ENCODE measurements at places on chromosomes 13 and 19.

DNA sequence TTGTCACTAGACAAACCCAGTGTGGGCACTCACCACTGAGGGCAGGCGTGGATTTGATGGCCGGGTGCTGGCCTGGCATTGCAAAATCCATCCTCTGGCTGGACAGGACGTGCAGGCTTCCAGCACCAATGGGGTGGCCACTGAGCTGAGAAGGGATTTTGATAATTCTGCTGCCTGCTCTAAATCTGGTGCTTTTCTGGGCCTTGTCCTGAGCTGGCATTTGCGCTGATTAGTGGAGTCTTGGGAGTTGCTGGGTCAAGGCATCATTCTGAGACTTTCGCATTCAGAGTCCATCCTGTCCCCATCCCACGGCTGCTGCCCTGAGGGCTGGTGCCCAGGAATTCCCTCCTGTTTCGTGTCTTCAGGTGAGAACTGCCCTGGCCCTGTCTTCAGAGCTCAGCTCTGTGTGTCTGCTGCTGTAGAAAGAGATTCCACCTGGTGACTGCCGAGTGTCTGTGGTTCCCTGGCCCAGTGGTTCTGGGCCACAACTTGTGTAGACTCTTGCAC is 65.9 kb upstream of the MCF2L start:
- DNase-seq = no peak

DNA sequence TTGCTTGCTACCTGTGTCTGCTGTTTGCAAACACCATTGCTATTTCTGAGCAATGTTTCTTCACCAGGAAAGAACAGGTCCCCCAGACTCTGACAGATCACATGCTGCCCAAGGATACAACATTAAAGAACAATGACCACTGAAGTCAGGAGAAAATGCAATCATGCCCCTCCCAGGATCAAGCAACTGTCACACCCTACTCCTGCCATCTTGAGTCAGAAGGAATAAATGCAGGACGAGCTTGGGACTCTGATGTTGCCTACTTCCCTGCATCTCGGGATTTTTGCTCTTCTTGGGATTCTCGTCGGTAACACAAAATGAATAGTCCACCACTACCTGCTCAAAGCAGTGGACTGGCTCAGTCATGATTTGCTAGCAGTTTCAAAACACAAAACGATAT is 490.6 kb downstream of the COG6 start:
- DNase-seq = no peak

DNA sequence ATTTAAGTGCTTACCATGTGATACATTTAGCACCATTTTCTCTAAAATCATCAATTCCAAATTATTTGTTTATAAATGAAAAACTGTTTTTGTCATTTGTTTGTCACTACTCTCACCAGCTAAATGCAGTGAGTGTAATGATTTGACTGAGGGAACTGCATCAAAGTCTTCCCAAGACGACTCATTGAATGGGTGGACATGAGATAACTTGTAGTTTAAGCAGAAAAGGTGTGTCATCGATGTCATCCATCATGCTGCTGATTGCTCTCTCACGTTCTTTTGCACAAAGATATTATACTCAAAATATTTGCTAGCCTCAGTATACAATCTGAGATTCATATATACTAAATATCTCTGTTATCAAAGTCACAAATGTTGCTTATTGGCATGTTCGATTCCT is 366.5 kb downstream of the IRS2 start:
- no peak for DNase-seq

- no peak for DNase-seq
These were observed 241.2 kb upstream of the STARD13 start for GRCh38 chr13:33526718-33527117.

DNA sequence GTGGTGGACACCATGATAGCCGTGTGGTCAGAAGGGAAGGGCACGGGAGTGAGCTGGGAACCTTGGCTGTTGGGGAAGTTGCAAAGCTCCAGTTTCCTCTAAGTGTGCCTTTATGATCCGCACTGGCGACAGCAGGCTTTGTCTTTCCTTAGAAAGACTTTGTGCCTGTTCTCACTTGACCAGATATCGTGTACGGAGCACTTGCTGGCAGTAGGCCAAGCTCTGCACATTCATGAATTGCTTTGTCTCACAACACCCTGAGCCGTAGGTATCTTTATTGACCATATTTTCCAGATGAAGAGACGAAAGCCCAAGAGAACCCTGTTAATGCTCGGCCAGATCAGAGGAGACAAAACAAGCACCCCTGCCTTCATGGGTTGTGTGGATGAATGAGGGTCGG is 15.1 kb downstream of the CUL4A start:
- no peak for DNase-seq

Data from CD4-positive, alpha-beta T cell treated with Interleukin-6 at 100 ng/mL for 8 hours (primary cell).